ENCODE measurements at places on chromosomes 12 and 14. TPM values are rescaled to one million over a fixed set of nuclear protein-coding genes. Genes with fewer than 3 reads are reported as not detected.

GRCh38 chr14:103057028-103057371 is 349 bp downstream of the CDC42BPB start:
- no peak for DNase-seq

DNA sequence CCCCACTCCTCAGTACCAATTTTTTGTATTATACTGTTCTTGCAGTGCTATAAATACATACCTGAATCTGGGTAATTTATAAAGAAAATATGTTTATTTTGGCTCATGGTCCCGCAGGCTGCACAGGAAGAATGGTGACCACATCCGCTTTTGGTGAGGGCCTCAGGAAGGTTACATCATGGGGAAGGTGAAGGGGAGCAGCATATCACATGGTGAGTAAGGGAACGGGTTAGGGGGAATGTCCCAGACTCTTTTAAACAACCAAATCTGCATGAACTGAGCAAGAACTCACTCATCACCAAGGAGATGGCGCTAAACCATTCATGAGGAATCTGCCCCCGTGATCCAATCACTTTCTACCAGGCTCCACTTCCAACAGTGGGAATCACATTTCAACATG is 40.0 kb downstream of the OSBPL8 start:
- DNase-seq, result no peak

The SLC6A15 gene
- total RNA-seq, result not detected

- DNase-seq, result no peak
Measured at GRCh38 chr12:63894132-63894531, 49.6 kb downstream of the SRGAP1 start.

DNA sequence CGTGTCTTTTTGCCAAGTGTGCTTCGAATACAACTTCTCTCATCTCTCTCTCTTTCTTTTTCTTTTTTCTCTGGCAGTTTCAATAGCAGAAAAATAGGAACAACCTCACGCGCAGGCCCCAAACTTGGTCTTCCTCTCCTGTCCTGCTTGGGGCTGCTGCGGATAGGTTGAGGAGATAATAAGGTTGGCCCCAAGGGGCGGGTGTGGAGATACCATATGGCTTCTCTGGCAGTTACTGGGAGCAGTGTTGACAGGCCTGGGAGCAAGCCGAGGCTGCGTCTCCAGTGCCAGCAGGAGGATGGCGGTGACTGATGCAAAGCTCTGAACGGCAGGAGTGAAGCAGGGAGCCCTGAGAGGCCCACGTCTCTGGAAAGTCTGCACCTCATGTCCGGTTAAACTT is 89.5 kb upstream of the MANSC4 start:
- DNase-seq, result no peak

DNA sequence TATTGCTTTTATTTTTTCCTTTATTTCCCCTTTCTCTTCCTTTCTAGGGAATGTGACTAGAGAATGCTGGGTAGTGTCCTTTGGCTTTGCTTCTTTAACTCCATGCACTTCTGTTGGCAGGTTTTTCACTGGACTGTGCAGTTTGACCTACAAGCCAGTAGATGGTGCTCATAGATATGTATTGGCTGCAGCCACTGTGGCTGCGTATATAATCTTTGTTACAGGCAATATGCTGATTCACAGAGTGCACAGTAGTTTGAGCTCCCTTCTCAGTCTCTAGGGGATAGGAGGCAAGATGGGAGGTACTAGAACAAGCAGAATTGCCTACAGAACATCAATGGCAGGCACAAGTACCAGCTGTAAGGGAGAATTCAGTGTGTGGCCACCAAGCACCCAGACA is 503.5 kb downstream of the LRFN5 start:
- DNase-seq, result no peak

The FAR2 gene
- total RNA-seq, result 1.2 TPM

The MIS18BP1 gene
- 42.8 TPM for total RNA-seq

GRCh38 chr12:39440781-39441180 is 2.1 kb downstream of the KIF21A start:
- no peak for DNase-seq

DNA sequence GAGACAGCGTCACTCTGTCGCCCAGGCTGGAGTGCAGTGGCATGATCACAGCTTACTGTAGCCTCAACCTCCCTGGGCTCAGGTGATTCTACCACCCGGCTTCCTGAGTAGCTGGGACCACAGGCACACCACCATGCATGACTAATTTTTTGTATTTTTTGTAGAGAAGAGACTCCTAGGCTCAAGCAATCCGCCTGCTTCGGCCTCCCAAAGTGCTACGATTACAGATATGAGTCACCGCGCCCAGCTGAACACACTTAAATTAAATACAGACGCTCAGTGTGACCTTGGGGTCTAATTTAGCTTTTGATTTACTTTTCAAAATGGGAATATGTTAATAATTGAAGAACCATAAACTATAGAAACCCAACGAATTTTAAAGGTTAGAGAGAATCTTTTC is 77.2 kb downstream of the C2CD5 start:
- no peak for DNase-seq

The PRB2 gene
- not detected for total RNA-seq

GRCh38 chr14:90344331-90345238 is 12.8 kb upstream of the NRDE2 start:
- no peak for DNase-seq

- no peak for DNase-seq
Measured at GRCh38 chr12:110039085-110039807, 9.1 kb downstream of the C12orf76 start.

- DNase-seq, result no peak
Measured at GRCh38 chr12:51911788-51912711, 4.7 kb downstream of the ACVRL1 start.

- DNase-seq, result no peak
Measured at GRCh38 chr14:51954657-51955056, 34.7 kb upstream of the RTRAF start.

The LYSET gene
- total RNA-seq, result 15.4 TPM

- DNase-seq, result no peak
Measured at GRCh38 chr12:96170328-96170727, 23.8 kb upstream of the ELK3 start.

The HRK gene
- total RNA-seq, result not detected

The EPYC gene
- not detected for total RNA-seq

DNA sequence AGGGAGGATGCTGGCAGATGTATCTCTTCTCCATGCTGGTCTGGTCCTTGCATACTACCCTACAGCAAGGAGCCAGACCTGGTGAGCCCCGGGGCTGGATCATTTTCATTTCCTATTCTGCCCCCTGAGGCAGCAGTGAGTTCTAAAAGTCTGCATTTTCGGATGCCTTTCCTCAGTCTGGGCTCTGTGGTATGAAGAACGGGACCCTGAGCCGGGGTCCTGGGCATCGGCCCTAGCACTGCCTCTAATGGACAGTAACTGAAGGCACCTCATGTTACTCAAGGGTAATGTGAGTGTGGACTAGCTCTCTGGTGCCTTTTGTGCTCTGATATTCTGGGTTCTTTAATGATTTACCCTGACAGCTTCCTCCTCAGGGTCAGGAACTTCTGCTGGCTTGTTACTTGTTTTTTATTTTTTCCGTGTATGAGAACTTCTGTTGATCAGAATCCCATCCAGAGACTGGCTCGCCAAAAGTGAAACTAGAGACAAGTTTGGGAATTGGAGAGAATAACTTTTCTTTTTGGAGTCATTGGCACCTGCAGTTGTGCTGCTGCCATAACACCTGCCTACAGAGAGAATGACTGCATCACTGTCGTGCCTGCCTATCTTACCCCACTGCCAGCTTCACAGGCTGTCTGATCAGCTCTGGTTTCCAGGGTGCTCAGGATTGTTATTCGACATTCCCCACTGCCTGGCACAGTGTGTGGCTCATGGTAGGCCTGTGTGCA is 62.3 kb downstream of the SUSD6 start:
- DNase-seq, result no peak

The USP44 gene
- 0.05 TPM for total RNA-seq

DNA sequence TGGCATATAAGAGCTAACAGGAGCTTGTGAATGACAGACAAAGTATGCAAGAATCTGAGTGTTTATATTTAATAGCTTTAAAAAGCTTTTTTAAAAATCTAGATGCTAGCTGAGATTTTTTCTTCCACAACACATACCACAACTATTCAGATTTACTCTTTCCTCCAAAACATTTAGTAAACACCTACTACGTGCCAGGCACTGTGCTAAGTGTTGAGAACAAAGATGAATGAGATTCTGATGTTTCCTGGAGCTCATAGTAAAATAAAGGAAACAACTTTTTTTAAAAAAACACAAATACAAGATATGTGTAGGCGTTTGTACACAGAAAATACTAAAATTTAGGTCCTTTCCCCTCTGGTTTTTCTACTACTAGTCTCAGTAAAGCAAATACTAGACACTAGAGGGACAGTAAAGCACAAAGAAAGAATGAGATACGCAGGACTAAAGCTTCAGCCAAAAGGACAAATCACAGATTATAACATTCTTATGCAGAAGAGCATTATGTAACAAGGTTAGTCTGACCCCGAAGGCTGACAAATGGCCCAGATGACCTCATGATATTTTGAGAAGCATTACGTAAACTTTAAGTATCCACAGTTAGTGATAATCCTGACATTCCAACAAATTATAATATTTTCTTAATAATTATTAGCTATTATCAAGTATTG is 78.6 kb upstream of the PAWR start:
- DNase-seq, result no peak

GRCh38 chr12:91037276-91037675 is 20.5 kb downstream of the KERA start:
- no peak for DNase-seq

DNA sequence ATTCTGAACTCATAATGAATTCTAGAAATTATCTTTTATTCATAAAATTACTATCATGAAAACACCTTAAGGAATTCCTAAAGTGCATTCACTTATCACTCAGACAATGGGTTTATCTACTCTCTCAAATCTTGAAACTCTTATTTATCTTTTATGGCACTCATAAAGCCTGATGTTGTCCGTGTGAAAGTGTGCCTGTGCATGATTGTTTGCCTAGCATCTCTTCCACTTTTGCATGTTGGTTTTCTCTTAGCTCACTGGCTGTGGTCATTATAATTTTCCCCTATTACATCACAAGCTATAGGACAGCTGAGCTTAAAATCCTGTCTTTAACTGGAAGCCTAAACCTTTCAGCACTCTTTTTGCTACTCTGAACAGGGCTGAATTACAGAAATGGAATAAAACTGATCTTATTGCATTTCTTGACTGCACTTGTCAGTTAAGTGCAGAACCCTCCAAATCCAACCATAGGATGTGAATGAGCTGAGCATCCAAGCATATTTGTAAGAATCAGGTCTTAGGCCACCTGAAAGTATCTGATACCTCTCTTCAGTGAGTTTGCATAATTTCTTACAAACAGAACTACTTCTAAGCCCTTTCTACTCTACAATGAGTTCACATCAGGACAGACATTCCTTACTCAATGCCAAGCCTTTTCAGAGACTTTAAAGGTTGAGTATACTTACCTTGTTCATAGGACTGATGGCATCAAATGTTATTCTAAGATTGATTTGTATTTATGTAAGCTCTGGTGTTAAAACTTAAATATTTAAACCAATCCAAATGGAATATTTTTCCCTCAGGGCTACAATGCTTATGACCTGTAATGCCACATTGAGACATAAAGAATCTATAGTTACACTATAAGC is 221.2 kb upstream of the KITLG start:
- no peak for DNase-seq

DNA sequence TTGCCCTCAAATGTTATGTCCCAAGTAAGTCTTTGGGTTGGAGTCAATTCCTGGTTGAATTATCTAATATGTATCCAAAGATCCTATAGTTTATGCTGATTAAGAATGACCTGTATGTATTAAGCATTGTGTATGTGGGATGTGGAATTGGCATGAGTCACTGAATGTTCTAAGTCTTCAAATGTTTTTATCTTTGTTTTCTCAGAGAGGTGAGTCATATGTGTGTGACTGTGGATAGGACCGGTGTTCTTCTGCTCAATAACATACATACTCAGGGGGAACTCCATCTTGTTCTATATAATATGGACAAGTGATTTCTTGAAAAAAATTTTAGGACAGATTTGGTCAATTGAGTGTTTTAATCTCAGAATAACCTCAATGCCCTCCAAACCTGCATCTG is 57.9 kb downstream of the NAV3 start:
- no peak for DNase-seq

- no peak for DNase-seq
Measured at GRCh38 chr12:107670999-107671643, 14.5 kb upstream of the PWP1 start.

The SERPINA9 gene
- not detected for total RNA-seq

The PRIMA1 gene
- not detected for total RNA-seq

GRCh38 chr12:5197131-5197530 is 153.5 kb downstream of the KCNA5 start:
- no peak for DNase-seq

DNA sequence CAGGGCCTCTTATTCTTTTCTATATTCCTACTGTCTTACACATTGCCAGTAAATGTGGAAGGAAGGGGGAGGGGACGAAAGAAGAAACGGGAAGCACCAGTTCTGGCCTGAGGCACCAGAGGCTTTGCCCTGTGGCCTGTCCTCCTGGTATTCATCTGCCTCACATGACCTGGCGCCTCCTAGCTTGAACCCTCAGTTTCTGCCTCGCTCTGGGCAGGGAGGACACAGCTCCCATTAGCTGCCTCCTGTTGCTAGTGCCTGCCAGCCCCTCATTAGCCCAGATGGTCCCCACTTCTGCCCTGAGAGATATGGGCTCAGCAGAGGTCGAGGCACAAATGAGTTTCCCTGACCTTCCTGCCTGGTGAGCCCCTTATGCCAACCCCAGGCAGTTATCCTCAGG is 3.0 kb upstream of the PLEKHG6 start:
- no peak for DNase-seq

GRCh38 chr14:68309616-68310015 is 483.3 kb downstream of the ZFP36L1 start:
- DNase-seq, result no peak

The FITM1 gene
- 0.64 TPM for total RNA-seq

- no peak for DNase-seq
Measured at GRCh38 chr12:18718462-18718861, 19.4 kb downstream of the PLCZ1 start.

The FAM186B gene
- total RNA-seq, result 0.48 TPM

DNA sequence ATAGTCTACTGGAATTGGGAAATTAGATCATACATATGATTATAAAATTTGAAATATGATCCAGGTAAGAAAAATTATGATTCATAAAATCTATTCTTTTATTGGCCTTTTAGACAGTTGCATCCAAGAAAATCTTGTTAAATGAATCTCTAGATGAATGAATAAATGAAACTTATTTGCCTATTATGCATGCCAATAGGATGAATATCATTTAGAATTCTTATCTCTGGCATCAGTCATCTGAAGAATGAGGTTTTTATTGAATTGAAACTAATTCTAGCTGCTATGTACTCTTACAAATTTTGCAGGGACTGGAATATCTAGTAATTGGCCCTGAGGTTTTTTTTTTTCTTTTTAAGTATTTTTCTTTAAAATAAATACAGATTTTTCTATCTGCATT is 475.5 kb downstream of the NAV3 start:
- DNase-seq, result no peak

The CLEC12A gene
- total RNA-seq, result not detected

GRCh38 chr12:52645982-52646381 is 6.0 kb downstream of the KRT2 start:
- no peak for DNase-seq

DNA sequence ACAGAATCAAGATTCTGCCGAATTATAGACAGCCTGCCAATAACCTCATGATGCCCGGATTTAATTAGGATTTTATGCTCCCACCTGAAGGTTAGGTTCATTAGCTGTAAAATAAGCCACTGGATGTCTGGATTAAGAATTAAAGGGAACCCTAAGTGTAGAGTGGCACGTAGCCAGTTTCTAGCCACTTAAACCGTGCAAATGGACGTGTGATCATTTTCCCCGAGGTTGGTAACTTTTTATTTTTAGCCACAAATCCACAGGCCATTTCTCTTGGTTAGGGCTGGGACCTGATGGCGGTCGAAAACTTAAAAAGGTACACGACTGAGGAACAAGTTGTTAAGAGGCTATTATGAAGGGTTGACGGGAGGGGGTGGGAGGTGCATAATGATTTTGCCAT is 127.3 kb upstream of the TMPO start:
- no peak for DNase-seq

Data from GM12878 (cell line).